ENCODE measurements at places on chromosomes 16 and 17.

- DNase-seq, result peak; percentile 59
Observed at GRCh38 chr16:77585379-77586251, 136.7 kb upstream of the NUDT7 start.

- peak; percentile 22 for DNase-seq
Observed at GRCh38 chr16:22397931-22398330, 23.5 kb upstream of the CDR2 start.

DNA sequence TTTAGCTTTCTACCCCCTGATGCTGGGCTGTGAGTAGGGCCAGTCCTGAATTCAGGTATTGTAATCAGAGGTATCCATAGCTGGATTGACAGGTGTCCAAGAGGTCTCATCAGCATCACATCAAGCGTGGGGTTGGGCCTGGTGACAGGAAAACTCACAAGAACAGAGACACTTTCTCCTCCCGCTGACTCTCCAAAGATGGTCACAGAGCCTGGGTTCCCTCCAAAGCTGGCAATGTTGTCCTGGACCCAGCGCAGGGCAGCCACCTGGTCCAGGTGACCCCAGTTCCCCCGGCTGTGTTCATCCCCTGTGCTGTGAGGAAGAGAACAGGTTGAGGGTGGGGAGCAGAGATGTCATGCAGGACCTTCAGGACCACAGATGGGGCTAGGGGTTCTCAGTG lies 11.7 kb downstream of the CES1 start:
- DNase-seq, result no peak

- DNase-seq, result no peak
Observed at GRCh38 chr17:17540278-17540906, 44.2 kb upstream of the RASD1 start.

DNA sequence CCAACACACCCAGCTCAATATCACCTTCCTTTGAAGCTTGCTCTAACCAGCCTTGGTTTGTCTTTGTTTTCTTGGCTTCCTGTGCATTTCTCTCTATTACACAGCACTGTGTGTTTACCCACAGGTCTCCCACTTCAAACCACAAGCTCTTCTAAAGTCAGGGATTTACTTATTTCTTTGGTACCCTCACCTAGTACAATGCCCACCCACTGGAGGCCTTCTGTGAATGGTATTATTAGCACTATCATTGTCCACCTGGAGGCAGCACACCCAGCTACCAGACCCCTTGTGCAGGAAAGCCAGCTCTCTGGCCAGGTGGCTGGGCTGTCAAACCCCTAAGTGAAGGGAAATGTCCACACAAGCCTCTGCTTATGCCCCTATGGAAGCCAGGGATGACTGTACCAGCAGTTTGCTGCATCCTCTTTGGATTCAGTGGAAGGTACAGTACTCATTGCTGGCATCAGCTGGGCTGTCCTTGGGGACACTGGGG lies 9.4 kb upstream of the TOP2A start:
- DNase-seq, result no peak

- DNase-seq, result no peak
Observed at GRCh38 chr16:4510747-4511426, 27.7 kb downstream of the CDIP1 start.

GRCh38 chr17:57898487-57899311 lies 48.9 kb upstream of the MRPS23 start:
- DNase-seq, result peak; percentile 72

DNA sequence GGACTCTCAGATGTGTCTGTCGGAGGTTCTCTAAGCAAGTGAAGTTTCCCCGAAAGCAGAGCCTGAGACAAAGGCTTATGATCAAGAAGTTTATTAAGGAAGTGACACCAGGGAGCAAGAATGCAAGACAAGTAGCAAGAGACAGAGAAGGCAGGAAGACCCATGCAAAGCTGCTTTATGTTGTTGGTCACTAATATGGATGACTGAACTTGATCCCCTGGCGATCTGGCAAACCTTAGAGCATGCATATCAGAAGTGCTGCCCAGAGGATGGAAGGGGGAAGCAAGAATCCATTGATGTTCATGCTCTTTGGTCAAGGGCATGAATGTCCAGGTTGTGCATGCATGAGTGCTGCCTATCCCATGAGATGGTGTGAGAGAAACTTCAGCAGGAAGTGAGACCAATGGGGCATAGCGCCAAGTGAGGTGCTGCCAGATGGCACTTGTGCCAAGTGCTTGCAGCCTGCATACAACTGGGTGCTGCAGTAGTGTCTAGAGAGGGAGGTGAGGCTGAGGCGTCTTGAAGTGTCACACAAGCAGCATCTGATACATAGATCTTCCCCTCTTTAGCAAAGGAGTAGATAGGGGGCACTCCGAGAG lies 176.5 kb downstream of the SALL1 start:
- no peak for DNase-seq

- no peak for DNase-seq
Observed at GRCh38 chr16:54059319-54059718, 227.3 kb downstream of the IRX3 start.

DNA sequence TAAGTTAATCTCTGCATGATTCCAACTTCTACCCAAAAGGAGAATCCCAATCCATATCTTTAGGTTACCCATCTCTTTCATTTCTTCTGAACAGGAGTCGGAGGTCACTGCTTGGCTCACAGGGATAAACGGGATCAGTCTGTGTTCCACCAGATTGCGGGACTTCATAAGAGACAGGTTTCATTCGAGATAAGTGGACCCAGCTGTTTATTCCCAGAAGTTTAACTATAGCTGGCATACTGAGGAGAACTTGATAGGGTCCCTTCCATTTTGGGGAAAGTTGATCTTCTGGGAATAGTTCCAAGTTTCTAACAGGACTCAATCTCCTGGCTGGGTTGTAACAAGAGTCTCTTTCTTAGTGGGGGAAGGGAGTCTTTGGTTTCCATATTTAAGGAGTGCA lies 45.4 kb upstream of the ARL4D start:
- no peak for DNase-seq

- peak; percentile 86 for DNase-seq
Observed at GRCh38 chr17:50604513-50604912, 30.2 kb upstream of the ABCC3 start.

DNA sequence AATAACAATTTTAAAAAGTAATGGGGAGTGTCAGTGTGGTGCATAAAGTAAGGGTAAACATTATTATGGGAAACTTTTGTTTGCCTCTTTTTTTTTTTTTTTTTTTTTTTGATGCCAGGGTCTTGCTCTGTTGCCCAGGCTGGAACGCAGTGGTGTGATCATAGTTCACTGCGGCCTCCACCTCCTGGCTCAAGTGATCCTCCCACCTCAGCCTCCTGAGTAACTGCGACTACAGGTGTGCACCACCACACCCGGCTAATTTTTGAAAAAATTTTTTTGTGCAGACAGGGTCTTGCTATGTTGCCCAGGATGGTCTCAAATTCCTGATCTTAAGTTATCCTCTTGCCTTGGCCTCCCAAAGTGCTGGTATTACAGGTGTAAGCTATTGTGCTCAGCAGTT lies 10.7 kb downstream of the TAOK1 start:
- no peak for DNase-seq

- DNase-seq, result no peak
Observed at GRCh38 chr16:88646345-88647034, 4.4 kb downstream of the CYBA start.

- DNase-seq, result no peak
Observed at GRCh38 chr16:10386517-10387100, 748 bp downstream of the ATF7IP2 start.

- peak; percentile 46 for DNase-seq
Observed at GRCh38 chr17:75845058-75845711, 981 bp upstream of the UNC13D start.

GRCh38 chr16:4529085-4530060 lies 9.2 kb downstream of the CDIP1 start:
- peak; percentile 30 for DNase-seq

DNA sequence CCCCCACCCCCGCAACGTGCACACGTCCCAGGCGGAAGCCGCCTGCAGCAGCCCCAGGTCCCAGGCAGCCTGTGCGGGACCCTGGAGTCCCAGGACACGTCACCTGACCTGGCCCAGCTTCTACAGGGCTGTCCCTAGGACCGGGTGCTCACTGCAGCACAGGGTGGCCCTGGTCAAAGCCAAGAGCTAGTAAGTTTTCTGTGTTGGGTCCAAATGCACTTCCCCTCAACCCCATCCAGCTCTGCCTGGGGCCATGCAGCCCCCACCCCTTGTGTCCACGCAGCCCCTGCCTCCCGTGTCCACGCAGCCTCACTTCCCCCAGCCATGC lies 22.1 kb upstream of the PVALEF start:
- no peak for DNase-seq

DNA sequence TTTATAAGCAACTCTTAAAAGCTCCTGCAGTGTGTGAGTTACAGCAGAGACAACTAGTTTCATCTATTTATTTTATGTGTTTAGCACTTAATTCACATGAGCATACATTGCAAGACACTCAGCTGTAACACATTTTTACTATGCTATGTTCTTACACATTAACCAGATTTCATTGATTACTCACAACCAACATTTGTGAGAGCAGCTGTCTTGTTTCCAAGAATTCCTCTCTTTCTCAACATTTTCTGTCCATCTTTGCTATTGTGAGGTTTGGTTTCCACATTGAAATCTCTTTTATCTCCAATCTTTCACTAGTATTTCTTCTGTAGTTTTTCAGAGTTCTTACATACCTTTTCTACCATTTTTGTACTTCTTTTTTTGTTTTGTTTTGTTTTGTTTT lies 51.2 kb downstream of the COPRS start:
- DNase-seq, result peak; percentile 61

DNA sequence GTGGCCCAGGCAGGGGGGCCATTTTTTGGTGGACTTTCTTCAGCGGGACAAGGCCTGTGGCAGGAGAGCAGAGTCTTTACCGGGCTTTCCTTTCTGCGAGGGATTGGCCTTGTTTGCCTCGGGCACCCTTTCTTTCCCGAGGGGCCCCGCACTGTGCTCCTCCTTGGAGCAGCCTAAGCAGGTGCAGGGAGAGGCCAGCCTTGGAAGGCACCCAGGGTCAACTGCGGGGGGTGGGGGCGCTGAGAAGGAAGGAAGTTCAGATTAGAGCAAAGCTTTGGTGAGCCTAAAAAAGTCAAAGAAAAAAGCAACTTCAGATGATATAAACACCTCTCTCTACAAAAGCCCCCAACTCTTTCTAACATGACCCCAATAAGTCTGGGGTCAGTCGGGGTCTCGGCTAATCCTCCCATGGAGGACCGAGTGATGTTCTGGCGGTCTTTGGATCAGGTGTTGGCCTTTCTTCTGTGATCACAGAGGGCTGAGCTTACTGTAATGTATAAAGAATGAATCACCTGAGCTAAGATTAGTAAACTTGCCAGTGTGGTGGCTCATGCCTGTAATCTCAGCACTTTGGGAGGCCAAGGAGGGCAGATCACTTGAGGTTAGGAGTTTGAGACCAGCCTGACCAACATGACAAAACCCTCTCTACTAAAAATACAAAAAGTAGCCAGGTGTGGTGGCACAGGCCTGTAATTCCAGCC lies 63.0 kb downstream of the PGS1 start:
- no peak for DNase-seq

GRCh38 chr16:495127-495748 lies 32.3 kb upstream of the CAPN15 start:
- DNase-seq, result peak; percentile 23

GRCh38 chr17:83031321-83031945 lies 48.0 kb upstream of the METRNL start:
- DNase-seq, result no peak

GRCh38 chr16:79928142-79928873 lies 327.8 kb upstream of the MAF start:
- DNase-seq, result no peak

GRCh38 chr17:70767102-70767701 lies 597.9 kb downstream of the KCNJ2 start:
- peak; percentile 28 for DNase-seq

DNA sequence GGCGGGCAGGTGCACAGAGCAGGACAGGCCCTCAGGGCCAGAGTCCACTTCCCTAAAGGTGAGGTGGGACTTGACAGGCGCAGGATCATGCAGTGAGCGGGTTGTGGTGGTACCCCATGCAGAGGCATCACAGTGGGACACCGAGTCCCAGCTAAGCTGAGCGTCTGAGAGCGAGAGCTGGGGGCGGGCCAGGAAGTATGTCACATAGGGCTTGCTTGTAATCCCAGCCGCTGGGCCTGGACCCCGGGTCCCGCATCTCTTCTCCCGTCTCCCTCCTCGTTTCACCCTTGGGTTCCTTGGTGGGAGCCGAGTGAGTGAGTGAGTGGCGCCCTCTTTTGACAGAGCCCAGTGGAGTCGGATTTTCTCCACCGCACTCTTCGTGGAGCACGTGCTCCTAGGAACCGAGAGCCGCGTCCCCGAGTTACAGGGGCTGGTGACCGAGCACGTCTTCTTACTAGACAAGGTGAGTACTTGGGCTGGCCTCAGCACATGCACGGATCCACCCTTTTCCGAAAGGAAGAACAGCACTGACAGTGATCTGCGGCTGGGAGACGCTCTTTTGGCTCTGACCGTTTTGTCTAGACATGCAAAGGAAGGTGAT lies 50.8 kb upstream of the ENDOV start:
- peak; percentile 14 for DNase-seq

- no peak for DNase-seq
Observed at GRCh38 chr17:31697838-31698237, 161.2 kb downstream of the COPRS start.

DNA sequence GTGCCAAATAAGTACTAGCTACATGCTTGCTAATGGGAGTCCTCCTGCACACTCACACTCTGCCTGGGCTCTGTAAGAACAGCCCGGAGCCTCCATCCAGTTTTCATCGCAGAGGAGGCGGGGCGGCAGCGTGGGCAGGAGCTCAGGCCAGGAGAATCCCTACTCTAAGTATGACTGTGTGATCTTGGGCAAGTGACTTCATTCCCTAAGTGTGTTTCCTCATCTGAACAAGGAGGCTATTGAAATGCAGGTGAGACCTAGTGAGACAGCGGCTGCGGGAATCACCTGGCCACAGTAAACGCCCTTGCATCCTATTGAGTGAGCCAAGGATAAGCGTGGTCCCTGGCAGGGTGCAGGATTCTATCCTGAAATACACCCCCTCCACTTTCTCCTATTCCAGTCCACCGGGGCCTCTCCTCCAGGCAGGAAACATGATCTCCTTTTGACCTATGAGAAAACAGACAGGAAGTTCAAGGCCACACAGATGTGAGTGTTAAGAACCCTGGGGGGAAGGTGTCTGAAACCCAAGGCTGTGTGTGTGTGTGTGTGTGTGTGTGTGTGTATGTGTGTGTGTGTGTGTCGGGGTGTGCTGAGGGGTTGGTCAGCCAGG lies 5.2 kb upstream of the RAI1 start:
- DNase-seq, result peak; percentile 39

GRCh38 chr17:310111-311010 lies 42.2 kb downstream of the RPH3AL start:
- no peak for DNase-seq

GRCh38 chr16:74723256-74723655 lies 22.6 kb upstream of the MLKL start:
- no peak for DNase-seq

DNA sequence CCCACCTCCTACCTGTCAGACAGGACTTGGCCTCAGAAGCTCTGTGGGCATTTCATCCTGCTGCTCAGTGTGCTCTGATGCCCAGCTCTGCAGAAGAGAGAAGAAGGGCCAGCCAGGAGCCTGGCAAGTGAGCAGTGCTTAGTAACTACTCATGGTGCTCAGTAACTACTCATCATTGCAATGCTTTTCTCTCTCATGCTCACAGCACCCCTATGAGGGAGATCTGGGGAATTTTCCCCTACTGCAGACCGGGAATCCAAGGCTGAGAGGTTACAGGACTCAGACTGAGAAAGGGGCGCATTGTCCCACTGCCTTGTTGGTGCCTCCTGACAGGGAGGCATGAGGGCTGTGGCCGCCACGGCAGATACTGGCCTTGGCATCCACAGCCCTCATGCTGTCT lies 261.1 kb downstream of the C16orf95 start:
- DNase-seq, result peak; percentile 29
